ENCODE measurements at places on chromosomes 3 and 15.
A peak's percentile ranks its signal among the peaks of the same experiment; 100 is the strongest.

GRCh38 chr3:45426161-45426560, 37.8 kb downstream of the LARS2 start:
- no peak for DNase-seq

DNA sequence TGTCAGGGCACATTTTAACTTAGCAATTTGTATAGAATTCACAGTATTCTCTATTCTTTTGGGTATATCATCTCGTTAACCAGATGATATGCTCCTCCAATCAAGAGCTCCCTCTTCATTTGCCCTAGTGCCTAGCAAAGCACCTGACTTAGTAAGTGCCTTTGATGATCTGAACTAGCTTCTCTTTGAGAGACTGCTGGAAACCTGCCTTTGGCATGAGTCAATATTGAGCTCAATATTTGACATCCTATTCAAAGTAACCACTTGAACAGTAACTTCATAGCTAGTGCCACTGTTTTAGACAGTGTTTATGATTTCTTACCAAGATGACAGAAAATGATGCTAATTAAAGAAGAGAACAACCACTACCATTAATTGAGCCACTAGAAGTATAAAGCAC, 696.3 kb upstream of the UBE2E2 start:
- no peak for DNase-seq

GRCh38 chr15:78197632-78198031, 36.7 kb downstream of the ACSBG1 start:
- peak; percentile 46 for DNase-seq

DNA sequence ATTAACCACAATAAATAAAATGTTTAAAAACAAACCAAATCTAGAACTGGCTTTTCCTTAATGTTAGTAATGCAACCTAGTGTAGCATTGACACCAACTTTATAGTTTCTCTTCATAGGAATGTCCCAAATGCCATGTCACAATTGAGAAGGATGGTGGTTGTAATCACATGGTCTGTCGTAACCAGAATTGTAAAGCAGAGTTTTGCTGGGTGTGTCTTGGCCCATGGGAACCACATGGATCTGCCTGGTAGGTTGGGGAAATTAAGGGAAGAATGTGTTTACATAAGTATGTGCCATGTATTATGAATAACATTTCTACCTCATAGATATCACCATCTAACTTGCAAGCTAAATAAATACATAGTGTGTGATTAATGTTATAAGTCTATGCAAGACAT, 84.4 kb upstream of the GOLGA6B start:
- no peak for DNase-seq

- no peak for DNase-seq
Measured at GRCh38 chr3:187396661-187397060, 28.5 kb downstream of the RTP4 start.

- DNase-seq, result no peak
Measured at GRCh38 chr3:127606981-127607595, 8.9 kb downstream of the MCM2 start.

DNA sequence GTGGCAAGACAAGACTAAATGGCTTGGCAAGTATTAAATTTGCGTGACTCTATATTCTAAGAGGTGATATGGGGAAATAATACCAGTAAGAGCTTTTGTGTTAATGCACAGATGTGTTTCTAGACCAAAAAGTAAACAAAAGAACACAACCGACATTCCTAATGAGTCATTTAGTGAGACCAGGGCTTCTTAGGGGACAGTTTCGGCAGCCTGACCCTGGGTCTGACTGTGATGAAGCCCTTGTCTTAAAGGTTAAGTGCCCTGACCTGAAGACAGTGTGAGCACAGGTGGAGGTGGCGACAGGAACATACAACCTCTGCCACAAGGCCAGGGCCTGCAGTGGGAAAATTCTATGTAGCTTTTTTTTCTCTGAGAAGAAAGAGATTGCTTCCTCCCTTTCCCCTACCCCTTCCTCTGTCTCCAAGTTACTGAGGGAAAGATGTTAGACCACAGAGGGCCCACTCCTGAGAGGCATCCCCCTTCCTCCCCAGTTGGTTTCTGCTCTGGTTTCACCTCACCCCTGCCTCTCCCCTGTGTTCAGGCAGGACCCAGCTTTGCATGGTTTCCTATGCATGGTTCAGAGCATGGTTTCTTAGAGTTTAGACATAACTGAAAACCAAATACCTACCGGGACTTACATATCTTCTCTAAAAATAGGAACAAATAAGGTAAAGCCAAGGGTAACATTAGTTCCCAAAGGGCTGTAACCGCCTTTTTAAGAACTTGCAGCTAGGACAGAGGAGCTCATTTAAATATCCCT, 24.8 kb upstream of the CMTM7 start:
- no peak for DNase-seq

DNA sequence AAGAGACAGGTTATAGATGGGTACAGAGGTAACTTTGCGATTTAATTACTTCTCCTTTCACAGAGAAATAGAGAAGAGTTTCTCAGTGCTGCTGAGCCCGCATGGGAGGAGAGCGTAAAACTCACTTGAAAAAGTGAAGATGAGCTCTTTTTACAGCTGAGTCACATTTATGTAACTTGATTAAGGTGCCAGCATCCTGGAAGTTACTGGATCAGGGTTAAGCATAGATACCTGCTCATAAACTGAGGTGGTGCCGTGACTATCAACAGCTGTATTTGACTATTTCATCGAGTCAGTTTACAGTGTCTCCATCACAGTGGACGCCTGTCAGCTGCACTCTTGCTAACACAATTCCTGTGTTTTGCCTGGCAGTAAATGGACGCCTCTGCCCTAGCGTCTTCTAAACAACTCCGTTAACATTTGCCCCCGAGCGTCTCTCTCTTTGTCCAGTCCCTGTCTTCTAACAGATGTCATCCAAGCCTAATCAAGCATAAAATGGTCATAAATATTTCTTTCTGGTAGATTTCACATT, 414.6 kb downstream of the FOXP1 start:
- DNase-seq, result no peak

DNA sequence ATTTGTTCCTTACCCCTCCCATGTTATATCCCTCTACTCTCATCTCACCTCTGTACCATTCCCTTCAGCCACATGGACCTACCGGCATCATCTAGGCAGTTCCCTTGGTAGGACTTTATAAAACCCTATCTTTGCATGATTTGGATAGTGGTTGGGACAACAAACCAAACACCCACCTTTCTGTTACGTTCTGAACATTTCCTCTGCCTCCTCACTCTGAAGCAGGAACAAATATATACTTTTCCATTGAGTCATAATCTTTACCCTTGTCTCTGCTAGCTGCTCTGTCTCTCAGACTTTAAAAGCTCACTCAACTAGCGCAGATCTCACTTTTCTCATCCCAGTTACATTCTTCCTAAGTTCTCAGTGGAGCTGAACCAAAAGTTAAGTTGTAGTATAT, 17.8 kb downstream of the UBXN7 start:
- no peak for DNase-seq

GRCh38 chr3:78338405-78338804, 1298.5 kb downstream of the ROBO2 start:
- DNase-seq, result no peak

DNA sequence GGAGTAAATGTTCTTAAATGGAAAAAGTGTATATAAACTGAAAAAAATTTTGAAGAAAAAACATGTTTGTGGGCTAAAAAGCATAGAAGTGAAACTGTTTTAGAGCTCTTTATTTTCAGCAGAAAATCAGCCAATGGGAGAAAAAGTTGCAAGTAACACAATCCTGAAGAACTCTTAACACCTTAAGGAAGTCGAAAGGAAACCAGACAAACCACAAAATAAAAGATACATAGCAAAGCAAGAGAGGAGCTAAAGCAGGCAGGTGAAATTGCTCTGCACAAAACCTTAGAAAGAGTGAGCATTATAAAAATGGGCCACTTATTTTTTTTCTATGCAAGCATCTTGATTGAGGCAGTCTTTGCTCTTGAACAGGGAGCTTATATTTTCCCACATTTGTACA, 300.5 kb downstream of the RAP2B start:
- no peak for DNase-seq

Measured in HL-60 (cell line).